ENCODE measurements at places on chromosomes 2 and 18.

DNA sequence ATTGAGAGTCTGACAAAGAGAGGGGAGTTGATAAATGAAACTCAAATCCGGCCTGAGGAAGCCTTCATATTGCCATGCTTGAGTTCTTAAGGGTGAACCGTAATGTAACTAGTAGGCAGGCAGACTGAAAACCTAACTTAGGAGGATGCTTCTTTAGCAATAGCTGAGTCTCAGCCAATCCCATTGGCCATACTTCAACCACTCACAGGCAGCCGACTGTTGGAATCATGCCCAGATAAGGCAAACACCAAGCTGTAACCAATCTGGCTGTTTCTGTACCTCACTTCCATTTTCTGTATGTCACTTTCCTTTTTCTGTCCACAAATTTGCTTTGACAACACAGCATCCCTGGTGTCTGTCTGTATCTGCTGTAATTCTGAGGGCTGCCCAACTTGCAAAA lies 39.5 kb downstream of the TPRKB start:
- no peaks in the 10 kb centered on the region for H3K36me3 ChIP-seq
- no peak overlapping the region for H3K27ac ChIP-seq
- no peak for DNase-seq

DNA sequence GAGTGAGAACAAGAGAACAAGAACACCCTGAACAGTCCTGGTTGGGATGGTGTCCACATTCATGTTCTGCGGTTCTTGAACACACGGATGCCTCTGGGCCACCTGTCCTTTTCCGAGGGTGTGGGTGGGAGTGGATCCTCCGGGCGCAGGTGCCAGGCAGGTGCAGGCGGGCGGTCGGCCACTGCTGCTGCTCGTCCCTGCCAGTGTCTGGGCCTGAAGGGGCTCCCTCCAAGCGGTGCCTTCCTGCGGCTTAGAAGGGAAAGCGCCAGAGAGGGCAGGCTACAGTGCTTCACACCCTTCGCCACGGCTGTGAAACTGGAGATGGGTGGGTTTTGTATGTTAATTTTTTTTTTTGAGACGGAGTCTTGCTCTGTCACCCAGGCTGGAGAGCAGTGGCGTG lies 8.0 kb upstream of the D2HGDH start:
- peaks cover 4% of the 10 kb centered on the region for H3K27me3 ChIP-seq
- no peak overlapping the region for H3K27ac ChIP-seq
- H3K4me1 ChIP-seq, result peaks cover 1% of the 10 kb centered on the region
- no peak overlapping the region for H3K4me3 ChIP-seq
- H3K36me3 ChIP-seq, result no peaks in the 10 kb centered on the region
- no peak for DNase-seq

DNA sequence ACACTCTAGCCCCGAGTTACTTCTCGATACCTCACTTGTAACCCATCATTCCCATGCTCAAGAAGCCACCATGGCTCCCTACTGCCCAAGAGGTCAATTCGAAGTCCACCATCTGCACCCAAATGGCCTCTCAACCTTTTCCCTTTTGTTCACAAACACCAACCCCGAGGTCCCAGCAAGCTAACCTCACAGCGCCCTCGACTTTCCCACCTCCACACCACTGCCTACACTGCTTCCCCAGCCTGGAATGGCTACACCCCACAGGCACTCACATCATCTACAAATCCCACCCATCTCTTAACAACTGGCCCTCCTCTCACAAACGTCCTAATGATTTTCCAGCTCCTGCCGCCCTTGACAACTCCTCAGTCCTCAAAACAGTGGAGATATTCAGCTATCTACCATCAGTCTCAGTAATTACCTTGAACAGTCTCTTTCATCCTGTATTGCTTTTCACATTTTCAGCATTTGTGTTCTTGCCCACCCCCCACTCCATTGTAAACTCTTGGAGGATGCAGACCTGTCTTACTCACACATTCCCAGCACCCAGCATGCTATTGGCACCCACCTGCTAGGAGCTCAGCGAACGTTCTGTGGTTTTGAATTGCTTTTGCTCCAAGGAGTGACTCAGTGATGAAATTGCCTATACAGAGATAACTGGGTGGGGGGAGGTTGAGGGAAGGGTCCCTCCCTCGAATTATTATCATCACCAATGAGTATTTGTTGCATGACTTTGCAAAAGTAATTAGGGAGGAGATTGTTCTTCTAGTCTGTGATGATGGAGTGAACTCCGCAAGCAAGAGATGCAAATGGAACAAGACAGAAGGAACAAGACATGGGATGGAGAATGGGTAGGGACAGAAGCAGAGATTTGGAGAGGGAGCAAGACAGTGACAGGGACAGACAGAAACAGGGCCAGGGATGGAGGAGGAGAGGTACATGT lies 106.8 kb downstream of the CYP26B1 start:
- H3K4me3 ChIP-seq, result no peak overlapping the region
- H3K4me1 ChIP-seq, result no peaks in the 10 kb centered on the region

DNA sequence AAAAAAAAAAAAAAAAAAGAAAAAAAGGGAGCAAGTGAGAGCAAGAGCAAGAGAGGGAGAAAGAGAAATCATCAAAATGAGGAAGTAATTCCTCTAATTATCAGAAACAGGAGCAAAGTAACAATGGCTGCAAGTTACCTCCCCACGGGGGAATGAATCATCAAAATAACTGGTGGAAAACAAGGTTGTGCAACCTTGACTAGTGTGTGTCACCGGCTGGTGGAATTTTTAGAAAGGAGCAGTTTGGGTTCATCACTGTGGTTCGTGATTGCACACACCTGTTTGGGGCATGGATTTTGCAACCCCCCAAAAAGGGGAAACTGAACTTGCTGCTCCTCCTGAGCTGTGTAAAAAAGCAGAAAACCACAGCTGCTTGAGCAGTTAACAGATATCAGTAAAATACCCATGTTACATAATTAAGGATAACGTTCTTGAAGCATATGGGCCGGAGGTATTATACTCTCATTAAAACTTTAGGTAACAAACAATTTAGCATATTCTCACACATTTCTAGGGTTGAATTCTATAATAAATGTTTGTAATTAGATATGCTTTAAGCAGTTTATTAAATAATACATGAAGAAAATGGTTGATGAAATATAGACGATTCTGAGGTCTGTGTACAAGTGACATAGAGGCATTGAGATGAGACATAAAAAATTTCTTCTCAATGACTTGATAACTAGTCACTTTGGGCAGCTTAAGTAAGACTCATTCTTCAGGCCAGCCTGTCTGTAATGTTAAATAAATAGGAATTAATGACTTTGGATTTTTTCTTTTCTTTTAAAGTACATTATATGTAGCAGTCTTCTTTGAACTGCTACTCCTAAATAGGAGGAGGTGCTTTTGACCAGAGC lies 184.2 kb upstream of the ZEB2 start:
- no peak overlapping the region for H3K27ac ChIP-seq
- no peaks in the 10 kb centered on the region for H3K27me3 ChIP-seq

DNA sequence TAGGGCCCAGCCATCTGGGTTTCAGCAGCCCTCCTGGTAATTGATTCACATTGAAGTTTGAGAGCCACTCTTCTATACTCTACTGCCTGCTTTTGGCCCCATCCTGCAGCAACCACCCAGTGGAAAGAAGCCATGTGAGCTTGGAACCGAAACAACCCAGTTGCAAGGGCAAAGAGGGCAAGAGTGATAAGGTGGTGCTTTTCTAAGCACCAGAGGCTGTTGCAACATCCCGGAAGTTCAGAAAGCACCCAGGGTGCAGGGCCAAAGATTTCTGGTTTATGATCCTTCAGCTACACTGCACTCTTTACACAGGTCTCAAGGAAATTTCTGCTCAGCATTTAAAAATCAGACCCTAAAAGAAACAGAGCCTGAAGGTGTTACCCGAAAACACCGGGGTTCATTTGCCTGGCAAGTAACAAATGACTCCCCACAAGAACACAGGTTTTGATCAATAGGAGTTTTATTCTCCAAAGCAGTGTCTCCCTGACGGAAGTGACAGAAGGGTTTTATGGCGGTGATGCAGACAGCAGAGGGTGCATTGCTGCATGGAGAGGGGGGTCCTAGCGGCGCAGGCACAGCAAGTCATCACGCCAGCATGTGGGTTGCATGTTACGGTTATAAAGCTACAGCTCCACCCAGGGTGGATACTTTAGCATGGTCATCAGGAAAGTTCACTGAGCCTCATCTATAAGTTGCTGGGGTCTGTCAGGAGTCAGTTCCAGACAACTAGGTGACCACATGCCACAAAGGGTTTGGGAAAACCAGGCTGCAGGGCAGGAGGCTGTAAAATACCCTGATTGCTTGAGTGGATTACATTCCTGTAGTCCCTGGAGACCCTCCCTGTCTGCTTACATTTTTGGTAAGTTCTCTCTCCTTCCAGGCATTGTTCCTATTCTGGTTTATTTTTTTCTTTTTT lies 28.8 kb upstream of the TMEM37 start:
- H3K27me3 ChIP-seq, result no peaks in the 10 kb centered on the region
- no peaks in the 10 kb centered on the region for H3K36me3 ChIP-seq
- no peak overlapping the region for H3K27ac ChIP-seq
- no peaks in the 10 kb centered on the region for H3K4me1 ChIP-seq
- H3K4me3 ChIP-seq, result no peak overlapping the region

GRCh38 chr2:208295834-208296233 lies 29.8 kb downstream of the PIKFYVE start:
- H3K27ac ChIP-seq, result no peak overlapping the region
- no peak for DNase-seq
- H3K4me3 ChIP-seq, result no peak overlapping the region
- H3K27me3 ChIP-seq, result no peaks in the 10 kb centered on the region

DNA sequence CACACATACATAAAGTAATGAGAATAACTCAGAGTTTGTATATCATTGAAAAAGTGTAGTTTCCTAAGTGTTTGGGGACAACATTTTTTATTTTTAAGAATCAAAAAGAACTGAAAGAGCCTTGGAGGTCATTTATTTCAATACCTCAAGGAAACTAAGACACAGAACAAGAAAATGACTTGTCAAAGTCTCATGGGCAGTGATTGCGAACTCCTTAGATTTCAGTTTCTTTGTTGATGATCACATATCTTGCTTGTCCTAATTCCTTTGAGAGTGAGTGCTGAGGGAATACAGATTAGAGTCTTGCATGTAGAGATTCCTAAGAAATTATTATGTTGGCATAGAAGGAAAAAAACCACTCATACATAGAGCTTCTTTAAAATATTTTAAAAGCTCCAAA lies 243.8 kb downstream of the CAMKMT start:
- H3K4me3 ChIP-seq, result no peak overlapping the region

- no peak for DNase-seq
- peaks cover 8% of the 10 kb centered on the region for H3K4me1 ChIP-seq
- no peak overlapping the region for H3K27ac ChIP-seq
- H3K4me3 ChIP-seq, result no peak overlapping the region
- H3K36me3 ChIP-seq, result no peaks in the 10 kb centered on the region
Observed at GRCh38 chr2:43642363-43642762, 5.3 kb downstream of the PLEKHH2 start.

GRCh38 chr2:213411582-213412289 lies 127.5 kb downstream of the SPAG16 start:
- no peaks in the 10 kb centered on the region for H3K36me3 ChIP-seq
- H3K4me3 ChIP-seq, result no peak overlapping the region
- H3K27me3 ChIP-seq, result no peaks in the 10 kb centered on the region
- no peaks in the 10 kb centered on the region for H3K4me1 ChIP-seq
- no peak overlapping the region for H3K27ac ChIP-seq

DNA sequence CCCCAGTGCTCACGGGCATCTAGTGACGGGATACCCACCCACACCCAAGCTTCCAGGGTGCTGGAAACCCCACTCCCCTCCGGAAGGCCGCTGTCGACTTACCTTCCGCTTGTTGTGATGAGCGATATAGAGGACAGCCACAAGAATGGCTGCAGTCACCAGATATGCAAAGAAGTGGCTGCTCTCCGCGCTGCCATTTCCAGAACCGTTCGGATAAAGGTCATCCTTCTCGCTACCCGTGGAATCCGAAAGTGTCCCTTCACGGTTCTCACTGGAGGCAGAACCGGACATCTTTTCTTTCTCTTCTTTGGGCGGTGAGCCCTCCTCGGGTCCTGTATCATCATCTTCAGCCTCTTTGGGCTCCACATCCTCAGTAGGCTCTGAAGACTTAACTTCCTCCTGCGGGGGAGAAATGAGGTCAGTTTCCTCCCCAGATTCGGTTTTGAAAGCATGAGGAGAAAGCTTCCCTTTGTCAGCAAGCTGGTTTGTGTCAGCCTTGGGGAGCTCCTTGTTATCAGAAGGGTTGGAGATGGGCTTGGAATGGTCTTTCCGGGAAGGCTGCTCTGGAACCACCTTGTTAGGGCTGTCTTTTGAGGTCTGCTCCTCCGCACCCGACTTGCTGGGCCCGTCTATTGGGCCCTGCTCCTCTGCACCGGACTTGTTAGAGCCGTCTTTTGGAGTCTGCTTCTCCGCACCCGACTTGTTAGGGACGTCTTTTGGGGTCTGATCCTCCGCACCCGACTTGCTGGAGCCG lies 1.2 kb downstream of the TGOLN2 start:
- H3K27ac ChIP-seq, result peak overlapping the region; percentile 100
- DNase-seq, result peak; percentile 55
- peaks cover 67% of the 10 kb centered on the region for H3K4me1 ChIP-seq

DNA sequence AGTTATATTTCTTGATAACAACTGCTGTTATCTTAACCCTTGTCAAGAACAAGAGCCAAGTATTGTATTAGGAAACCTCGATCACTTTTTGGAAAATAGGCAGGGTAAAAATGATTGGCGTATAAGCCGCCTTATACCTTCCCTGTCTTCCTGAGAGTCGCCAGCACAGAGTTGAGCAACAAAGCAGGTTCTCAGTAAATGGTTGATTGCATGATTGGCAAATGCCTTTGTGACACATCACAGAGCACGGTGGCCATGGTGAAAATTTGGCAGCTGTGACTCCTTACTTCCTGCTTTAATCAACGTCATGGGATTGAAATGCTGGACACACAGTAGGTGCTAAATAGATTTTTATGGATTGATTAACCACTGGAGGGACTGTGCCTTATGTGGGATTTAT lies 3.9 kb upstream of the KLHL29 start:
- peaks cover 16% of the 10 kb centered on the region for H3K4me1 ChIP-seq
- H3K27ac ChIP-seq, result no peak overlapping the region
- H3K4me3 ChIP-seq, result no peak overlapping the region
- peaks cover 23% of the 10 kb centered on the region for H3K27me3 ChIP-seq
- no peaks in the 10 kb centered on the region for H3K36me3 ChIP-seq

GRCh38 chr18:54739476-54739875 lies 88.8 kb upstream of the RAB27B start:
- peaks cover 2% of the 10 kb centered on the region for H3K27me3 ChIP-seq
- peaks cover 4% of the 10 kb centered on the region for H3K36me3 ChIP-seq
- no peak for DNase-seq
- H3K4me3 ChIP-seq, result no peak overlapping the region

- H3K4me3 ChIP-seq, result no peak overlapping the region
- DNase-seq, result no peak
- H3K4me1 ChIP-seq, result peaks cover 19% of the 10 kb centered on the region
- H3K36me3 ChIP-seq, result no peaks in the 10 kb centered on the region
- no peak overlapping the region for H3K27ac ChIP-seq
Observed at GRCh38 chr2:94762600-94762999, 108.6 kb upstream of the TEKT4 start.

- no peaks in the 10 kb centered on the region for H3K36me3 ChIP-seq
- H3K4me3 ChIP-seq, result no peak overlapping the region
- no peak for DNase-seq
- H3K27me3 ChIP-seq, result peaks cover 13% of the 10 kb centered on the region
Observed at GRCh38 chr2:60379684-60380083, 173.8 kb downstream of the BCL11A start.

Measured in immature natural killer cell (primary cell).